Cerebellar cortex (tissue), 1 donor: ENCODE measurements at places on chromosomes 16 and 17.

GRCh38 chr17:78891406-78892061 is 11.5 kb downstream of the CEP295NL start:
- no peak for DNase-seq

- no peak for DNase-seq
These were observed 21.1 kb downstream of the GINS3 start for GRCh38 chr16:58413359-58413758.

- peak; percentile 33 for DNase-seq
These were observed 137.2 kb upstream of the RPH3AL start for GRCh38 chr17:489758-490329.

- no peak for DNase-seq
These were observed 1972.6 kb downstream of the TP53TG3F start for GRCh38 chr16:35431829-35432663.

- DNase-seq, result peak; percentile 74
These were observed 169.8 kb downstream of the PITPNC1 start for GRCh38 chr17:67546578-67547527.
